ENCODE measurements at places on chromosomes 2 and 18.

DNA sequence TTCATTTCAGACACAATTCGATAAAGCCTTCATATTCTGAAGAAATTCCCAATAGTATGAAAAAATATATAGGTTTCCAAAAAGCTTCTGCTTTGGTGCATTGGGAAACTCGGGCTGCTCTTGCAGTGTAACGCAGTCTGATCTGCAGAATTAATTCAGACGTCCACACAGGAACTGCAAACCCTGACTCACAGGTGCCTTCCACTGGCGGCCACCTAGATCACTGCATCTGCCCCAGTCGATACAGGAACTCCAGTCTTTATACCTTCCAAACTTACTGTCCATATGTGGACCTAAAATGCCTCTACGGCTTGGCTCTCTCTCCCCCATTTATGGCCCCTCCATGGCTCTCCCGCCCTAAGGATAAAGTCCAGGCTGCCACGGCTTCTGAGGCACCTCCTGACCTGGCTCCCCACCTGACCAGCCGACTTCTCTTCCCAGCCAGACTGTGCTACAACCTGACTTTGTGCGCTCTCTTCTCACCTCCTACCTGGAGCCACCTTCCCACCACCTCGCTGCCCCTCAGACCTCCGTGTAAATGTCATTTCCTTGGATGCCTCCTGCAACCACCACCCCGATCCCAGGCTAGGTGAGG is 39.7 kb downstream of the L3MBTL4 start:
- no peak for DNase-seq

DNA sequence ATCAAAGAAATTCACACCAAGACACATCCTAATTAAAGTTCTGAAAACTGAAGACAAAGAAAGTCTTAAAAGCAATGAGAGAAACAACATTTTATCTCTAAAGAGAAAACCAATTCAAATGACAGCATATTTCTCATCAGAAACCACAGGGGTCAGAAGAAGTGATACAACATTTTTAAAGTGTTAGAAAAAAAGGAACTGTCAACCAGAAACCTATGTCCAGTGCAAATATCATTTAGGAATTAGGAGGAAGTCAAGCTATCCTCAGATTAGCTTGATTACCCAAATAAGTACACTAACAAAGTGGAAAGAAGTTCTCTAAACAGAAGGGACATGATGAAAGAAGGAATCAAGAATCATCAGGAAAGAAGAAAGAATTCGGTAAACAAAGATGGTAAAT is 59.5 kb upstream of the BCL2L11 start:
- no peak for DNase-seq

GRCh38 chr2:226256709-226257376 is 542.8 kb downstream of the IRS1 start:
- DNase-seq = peak; percentile 3

GRCh38 chr2:108193251-108193650 is 46.5 kb upstream of the SULT1C3 start:
- no peak for DNase-seq

GRCh38 chr18:58943896-58944295 is 79.2 kb downstream of the ZNF532 start:
- DNase-seq = no peak

- DNase-seq = no peak
Observed at GRCh38 chr2:95351598-95351915, 51.0 kb upstream of the FAHD2A start.

GRCh38 chr2:25669520-25669919 is 3.9 kb downstream of the DTNB start:
- peak; percentile 30 for DNase-seq

DNA sequence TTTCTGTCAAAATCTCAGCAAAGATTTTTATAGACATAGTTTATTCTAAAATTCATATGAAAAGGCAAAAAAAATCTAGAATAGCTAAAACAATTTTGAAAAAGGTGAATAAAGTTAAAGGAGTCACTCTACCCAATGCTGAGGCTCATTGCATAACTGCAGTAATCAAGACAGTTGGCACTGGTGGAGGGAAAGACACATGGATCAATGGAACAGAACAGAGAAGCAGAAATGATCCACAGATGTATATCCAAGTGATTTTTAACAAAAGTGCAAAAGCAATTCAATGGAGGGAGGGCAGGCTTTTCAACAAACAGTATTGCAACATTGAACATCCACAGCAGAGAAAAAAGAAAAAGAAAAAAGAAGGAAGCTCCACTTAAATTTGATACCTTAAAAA is 162.8 kb downstream of the RBM43 start:
- DNase-seq = no peak

DNA sequence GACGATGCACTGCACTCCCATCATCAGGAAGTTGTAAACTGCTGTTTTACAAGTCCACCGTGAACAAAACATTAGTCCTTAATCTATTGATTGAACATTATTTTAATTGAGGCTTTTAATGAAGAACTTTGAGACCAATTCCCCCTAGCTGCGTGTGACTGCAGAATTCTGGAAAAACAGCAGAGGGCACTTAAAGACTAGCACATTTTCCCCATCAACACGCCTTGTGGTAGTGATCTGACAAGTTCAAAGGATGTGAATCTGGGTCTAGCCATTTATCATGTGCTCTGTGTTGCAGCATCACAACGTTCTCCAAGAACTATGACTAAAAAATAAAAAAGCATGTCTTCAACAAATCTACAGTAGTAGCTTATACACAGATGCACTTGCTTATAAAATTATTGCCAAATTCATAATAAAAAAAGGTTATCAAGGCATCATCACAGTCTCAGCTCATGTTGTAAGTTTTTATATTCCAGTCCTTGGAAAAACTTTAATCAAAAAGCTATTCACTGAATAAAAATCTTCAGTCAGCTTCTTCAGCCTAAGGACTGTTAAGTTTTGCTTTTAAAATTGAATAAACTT is 35.8 kb downstream of the SKOR2 start:
- DNase-seq = peak; percentile 61

- no peak for DNase-seq
Observed at GRCh38 chr2:151189125-151189524, 72.5 kb downstream of the RBM43 start.

DNA sequence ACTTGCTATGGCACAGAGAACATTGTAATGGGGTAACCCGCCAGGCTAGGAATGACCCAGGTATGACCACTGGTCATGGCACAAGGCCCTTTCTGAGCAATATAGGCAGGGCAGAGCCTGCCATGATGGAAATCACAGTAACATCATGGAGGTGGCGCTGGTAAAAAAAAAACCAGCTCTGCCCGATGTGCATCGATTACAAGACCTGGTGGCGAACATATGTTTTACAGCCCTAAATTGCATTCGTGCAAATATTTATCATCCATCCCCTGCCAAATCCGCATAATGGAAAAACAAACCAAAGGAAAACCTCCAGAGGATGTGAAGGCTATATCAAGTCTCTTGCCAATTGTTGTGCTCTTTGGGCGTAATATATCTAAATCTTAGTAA is 60.6 kb downstream of the SEMA4F start:
- DNase-seq = peak; percentile 35

DNA sequence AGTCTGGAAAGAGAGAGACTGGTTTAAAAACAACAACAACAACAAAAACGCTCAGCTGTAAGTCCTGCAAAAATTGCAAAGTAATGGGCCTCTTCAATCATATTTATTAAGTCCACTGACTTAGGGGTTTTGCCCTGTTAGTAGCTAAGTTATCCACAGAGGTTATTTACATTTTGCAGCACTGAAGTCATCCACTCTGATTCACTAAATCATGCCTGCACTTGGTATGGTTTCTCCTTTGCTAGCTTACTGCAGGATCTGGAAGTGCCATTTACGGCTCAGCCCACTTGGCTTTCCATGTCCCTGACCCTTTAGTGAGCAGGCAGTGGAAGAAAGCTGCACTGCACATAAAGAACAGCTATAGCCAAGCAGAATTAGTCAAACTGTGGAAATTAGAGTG is 484.4 kb downstream of the NRXN1 start:
- no peak for DNase-seq

DNA sequence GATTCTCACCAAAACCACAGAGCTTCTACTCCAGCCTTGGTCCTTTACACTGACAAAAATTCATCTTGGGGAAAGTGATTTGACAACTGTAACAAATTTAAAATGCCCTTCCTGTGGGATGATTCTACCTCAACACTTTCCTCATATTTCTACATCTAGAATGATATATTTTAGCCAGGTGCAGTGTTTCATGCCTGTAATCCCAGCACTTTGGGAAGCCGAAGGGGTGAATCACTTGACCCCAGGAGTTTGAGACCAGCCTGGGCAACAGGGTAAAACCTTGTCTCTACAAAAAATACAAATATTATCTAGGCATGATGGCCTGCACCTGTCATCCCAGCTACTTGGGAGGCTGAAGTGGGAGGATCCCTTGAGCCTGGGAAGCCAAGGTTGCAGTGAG is 408.6 kb downstream of the CDH7 start:
- DNase-seq = no peak

- no peak for DNase-seq
Observed at GRCh38 chr2:260507-261161, 3.2 kb downstream of the SH3YL1 start.

DNA sequence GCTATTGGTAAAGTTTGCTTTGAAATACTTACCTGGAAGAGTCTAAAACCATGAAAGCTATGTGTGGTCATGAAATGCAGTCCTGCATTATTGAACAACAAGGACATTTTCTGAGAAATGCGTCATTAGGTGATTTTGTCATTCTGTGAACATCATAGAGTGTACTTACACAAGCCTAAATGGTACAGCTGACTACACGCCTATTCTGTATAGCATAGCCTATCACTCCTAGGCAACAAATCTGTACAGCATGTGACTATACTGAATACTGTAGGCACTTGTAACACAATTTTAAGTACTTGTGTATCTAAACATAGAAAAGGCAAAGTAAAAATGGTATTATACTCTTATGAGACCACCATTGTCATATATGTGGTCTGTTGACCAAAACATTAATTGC is 8.1 kb downstream of the FAM171B start:
- no peak for DNase-seq

- no peak for DNase-seq
Observed at GRCh38 chr2:215328066-215328465, 16.2 kb downstream of the ATIC start.

GRCh38 chr18:9719421-9719981 is 11.4 kb downstream of the RAB31 start:
- DNase-seq = no peak

DNA sequence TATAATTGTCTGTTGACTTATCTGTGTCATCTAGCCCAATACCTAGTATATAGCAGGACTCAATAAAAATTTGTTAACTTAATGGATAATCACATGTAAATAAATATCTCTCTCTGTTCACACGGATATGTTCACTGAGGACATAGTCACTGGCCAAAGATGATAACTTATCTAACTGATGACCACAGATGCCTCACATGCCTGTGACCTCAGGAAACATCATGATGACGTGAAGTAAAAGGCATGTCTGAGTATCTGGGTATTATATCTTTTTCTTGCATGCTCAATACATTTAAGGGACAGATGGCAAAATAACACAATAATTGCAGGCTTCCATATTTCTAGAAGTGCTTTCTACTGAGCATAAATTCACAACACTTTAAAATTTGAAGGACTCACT is 41.4 kb upstream of the PARD3B start:
- no peak for DNase-seq

- DNase-seq = no peak
Observed at GRCh38 chr2:58665154-58665553, 424.0 kb upstream of the FANCL start.

DNA sequence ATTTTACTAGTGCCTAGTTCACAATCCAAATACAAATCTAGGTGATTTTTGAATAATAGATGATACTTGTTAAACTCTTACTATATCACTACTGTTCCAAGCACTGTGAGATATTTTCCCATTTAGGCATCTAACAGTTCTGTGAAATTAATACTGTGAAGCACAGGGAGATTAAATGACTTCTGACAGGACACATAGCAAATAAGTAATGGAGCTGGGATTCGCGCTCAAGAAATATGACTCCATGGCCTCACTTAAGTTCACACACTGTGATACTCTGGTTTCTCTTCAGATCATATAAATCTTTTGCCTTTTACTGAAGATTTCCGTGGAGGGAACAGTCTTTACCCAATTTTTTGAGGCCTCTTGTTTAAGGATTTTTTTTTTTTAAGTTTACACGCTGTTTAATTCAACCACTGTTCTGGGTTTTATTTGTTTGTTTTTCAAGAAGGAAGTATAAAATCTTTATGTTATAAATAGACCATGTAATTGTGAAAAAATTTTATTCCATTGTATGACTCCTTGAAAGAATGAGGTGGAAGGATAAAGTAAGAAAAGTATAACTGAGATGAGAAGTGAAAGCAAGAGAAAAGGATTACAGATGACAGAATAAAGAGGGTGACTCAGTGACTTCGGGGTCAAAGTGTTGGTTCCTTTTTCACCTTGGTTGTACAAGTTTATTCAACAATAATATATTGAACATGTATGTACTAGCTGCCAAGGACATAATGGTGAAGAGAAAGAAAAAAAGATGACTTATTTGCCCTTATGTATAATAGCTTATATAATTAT is 30.2 kb downstream of the RBM45 start:
- peak; percentile 52 for DNase-seq

DNA sequence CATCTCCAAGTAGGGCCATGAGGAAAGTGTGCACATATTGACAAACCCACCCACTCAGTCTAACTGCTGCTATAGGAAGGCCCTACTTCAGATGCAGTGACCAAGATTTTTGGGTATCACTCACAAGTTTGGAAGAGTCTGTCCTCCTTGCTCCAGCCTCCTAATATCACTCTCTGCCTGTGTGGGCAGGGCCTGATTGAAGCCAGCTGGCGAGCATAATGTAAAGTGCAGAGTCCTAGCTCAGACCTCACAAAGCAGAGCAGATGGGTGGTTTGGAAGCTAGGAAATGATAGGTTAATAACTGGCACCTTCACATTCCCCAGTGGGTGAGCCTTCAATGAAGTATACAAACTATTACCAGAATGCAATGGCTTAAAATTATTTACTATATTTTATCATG is 11.2 kb upstream of the SULT1C3 start:
- peak; percentile 33 for DNase-seq

DNA sequence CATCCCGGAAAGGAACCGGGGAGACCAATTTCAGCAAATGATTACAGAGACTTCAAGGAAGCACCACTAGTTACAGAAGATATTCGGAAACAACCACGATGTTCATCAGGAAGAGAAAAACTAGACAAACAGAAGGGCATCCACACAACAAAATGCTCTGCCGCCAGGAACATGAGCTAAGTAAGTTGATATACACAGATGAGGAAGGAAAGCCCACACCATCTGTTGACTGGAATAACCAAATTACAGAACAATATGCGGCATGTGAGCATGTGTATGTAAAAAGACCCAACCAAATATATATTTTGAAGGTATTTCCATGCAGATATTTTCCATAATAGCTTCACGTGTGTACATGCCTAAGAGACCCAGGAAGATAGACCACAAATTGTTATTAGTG is 47.0 kb downstream of the ACKR3 start:
- DNase-seq = peak; percentile 81

DNA sequence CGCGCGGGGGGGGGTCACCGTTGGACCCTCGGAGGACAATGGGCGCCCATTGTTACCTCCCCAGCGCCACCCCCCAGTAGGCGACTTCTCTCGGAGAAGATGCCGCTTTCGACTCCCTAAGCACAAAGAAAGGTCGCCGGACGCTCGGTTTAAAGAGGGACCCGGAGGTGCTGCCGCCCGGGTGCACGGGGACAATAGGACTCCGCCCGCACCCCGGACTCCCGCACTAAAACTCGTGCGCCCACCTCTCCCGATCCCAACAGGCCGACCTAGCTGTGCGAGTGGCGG is 318 bp upstream of the CDC42EP3 start:
- peak; percentile 76 for DNase-seq
